ENCODE measurements at places on chromosomes 16 and 17.
A peak's percentile ranks its signal among the peaks of the same experiment; 100 is the strongest.

DNA sequence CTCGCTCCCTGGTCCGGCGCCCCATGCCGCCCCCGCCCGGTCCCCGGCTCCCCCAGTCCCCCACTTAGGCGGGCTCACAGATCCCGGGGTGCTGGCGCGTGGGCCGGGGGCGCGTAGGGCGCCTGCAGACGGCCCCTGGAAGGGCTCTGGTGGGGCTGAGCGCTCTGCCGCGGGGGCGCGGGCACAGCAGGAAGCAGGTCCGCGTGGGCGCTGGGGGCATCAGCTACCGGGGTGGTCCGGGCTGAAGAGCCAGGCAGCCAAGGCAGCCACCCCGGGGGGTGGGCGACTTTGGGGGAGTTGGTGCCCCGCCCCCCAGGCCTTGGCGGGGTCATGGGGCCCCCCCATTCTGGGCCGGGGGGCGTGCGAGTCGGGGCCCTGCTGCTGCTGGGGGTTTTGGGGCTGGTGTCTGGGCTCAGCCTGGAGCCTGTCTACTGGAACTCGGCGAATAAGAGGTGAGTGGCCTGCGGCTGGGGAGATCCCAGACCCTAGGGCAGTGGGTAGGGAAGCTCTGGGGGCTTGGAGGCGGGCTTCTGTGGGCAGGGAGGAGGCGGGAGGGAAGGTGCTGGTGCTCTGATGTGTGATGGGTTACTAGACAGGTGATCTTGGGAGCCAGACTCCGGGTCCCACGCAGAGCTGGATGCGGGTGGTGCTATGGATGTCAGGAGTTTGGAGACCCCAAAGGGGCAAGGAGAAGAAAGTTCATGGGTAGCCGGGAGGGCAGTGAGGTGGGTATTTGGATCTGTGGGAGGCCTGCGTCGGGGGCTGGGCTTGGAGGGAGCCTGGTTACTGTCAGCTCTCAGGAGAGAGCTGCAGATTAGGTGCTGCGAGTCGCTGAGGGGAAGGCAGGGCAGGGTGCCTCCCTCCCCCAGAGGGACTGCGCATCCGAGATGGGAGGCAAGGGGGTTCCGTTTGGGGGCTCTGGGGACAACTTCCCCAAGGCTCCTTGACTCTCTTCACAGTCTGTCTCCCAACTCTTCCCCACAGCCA, 560 bp downstream of the EFNB3 start:
- DNase-seq: peak; percentile 23

- DNase-seq: no peak
These were observed 41.3 kb downstream of the RBBP6 start for GRCh38 chr16:24580665-24581064.

GRCh38 chr16:10181196-10182162, 749 bp downstream of the GRIN2A start:
- DNase-seq: no peak

- no peak for DNase-seq
These were observed 64.8 kb upstream of the DOC2B start for GRCh38 chr17:246226-246625.

- no peak for DNase-seq
These were observed 137.2 kb downstream of the UTP18 start for GRCh38 chr17:51397361-51398127.
